A172 (cell line): ENCODE measurements at places on chromosomes 13 and 19.

DNA sequence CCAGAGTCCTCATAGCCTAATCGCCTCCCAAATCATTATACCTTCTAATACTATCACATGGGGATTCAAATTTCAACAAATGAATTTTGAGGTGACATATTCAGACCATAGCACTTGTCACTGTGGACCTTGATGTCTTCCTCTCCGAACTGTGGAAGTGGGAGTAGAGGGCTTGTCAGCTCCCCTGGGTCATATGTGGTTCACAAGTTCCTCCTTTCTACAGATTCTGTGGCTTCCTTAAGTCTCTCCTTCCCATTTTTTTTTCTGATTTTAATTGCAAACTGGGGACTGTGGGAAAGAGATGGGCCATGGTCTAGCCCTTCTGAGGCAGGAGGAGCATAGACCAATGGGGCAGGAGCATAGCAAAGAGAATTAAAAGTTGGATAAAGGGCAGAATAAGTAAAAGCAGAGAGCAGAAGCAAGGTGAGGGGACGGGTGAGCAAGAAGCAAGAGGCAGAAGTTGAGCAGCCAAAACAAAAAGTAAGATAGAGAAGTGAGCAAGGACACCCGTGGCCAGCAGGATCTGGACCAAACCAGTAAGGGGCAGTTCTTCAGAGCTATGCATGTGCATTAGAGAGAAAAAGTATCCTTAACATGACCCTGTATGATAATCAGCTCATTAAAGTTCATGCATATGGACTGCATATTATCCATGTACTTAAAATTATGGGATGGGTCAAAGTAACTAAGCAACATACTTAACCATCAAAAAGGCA is 2.6 kb upstream of the SIGLEC7 start:
- no peak for DNase-seq

- no peak for DNase-seq
These were observed 95.0 kb downstream of the ARHGEF7 start for GRCh38 chr13:111210091-111210490.

- DNase-seq = peak; percentile 35
These were observed 6.7 kb downstream of the KHSRP start for GRCh38 chr19:6417713-6418561.

DNA sequence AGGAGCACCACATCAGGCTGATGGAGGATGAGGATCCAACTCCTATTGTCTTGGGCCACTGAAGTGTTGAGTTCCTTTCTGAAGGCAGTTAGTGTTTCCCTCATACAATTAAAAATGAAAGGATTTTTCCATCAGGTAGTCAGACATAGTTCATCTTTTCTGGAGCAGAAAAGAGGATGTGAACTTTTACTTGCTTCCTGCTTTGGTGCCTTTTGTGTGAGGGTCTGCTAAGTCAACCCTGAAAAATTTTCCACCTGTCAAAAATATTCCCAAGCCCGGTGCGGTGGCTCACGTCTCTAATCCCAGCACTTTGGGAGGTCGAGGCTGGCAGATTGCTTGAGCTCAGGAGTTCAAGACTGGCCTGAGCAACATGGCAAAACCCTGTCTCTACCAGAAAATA is 43.9 kb downstream of the RGCC start:
- DNase-seq = no peak

- no peak for DNase-seq
These were observed 38.2 kb upstream of the IGFL1 start for GRCh38 chr19:46191356-46191755.

DNA sequence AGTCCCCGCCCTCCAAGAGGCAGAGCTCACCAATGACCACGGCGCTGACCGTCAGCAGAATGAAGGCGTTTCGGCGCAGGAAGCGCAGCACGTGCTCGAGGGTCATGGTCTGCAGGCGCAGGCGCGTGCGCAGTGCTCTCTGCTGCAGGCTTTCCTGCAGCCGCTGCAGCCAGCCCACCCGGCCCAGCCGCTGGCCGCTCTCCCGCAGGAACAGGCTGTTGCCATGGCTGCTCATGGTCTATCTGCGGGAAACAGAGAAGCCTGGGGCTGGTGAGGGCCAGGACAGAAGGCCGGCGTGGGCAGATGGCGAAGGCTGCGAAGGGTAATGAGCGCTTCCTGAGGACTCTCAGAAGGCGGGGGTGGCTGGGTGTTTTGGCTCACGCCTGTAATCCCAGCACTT is 7.0 kb downstream of the SLC1A6 start:
- no peak for DNase-seq

DNA sequence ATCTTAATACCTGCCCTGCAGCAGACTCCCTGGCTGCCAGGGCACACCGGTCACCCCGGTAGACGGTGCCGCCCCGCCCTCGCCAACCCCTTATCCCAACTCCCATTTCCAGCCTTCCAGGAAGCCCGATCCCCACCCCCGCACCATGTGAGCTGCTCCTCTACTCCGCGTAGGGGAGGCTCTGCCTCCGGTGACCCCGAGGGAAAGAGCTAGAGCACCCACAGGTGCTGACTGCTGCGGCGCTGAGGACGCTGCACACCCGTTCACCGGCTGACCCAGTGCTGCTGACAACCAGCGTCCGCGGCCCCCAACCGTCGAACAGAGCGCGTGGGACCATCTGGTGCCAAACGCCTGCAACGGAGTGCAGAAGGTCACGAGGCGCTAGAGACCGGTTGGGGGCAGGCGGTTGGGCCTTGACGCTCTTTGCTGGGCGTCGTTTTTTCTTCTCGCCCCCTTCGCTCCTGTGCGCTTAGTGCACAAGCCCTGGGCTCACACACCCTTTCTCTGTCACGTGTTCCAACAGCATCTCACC is 59.6 kb upstream of the ZNF599 start:
- DNase-seq = no peak

- no peak for DNase-seq
These were observed 520.1 kb upstream of the NBEA start for GRCh38 chr13:34421858-34422475.

DNA sequence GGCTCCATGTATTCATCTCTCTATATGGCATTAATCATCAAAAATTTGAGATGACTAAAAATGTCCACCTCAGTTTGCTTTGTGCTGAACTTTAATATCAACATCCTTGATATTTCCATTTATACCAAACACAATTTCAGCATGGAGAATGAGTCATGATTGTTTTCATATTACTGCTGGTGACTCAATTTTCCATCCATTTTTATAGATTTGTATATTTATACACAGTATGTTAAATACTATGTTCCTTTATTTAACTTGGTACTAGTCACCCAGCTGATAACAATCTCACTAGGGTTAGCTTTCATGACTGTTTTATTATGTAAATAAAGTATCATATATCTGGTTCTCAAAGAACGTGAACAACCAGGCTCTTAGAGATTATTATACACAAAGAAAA is 1255.1 kb downstream of the SLITRK1 start:
- DNase-seq = no peak

DNA sequence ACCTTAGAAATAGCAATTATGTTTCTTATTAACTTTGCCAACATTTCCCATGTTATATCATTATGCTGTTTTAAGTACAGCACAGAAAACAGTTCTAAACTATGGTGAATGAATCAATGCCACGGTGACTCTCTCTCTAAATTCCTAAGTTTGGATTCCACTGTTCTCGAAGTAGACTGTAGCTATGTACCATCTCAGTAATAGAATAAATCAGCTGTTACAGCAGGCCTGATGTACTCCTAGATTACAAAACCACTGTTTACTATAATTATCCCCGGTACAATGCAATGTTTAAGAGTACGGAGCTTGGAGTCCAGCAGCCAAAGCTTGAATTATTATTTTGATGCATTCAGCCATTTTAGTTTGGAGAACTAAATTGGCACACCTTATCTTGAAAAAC is 476.3 kb upstream of the SLITRK1 start:
- DNase-seq = no peak

- DNase-seq = no peak
These were observed 48.6 kb downstream of the PIN1 start for GRCh38 chr19:9883764-9884163.

DNA sequence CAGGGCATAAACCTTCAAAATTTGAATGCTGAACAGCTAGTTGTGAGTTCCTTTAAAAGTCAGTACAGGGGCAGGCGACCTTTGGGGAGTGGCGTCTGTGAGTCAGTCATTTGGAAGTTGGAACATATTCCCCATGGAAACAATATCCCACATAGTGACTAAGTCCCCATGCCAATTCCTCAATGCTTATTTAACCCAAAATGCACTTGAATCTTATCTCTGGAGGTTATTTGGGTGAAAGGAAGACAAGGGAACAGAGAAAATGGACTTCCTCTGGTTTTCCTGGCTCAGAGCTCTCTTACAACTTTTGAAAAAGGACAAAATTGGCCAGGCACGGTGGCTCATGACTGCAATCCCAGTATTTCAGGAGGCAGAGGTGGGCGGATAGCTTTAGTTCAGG is 479.2 kb upstream of the NBEA start:
- DNase-seq = peak; percentile 85

- peak; percentile 70 for DNase-seq
These were observed 34.4 kb upstream of the NANOS3 start for GRCh38 chr19:13842291-13843103.

DNA sequence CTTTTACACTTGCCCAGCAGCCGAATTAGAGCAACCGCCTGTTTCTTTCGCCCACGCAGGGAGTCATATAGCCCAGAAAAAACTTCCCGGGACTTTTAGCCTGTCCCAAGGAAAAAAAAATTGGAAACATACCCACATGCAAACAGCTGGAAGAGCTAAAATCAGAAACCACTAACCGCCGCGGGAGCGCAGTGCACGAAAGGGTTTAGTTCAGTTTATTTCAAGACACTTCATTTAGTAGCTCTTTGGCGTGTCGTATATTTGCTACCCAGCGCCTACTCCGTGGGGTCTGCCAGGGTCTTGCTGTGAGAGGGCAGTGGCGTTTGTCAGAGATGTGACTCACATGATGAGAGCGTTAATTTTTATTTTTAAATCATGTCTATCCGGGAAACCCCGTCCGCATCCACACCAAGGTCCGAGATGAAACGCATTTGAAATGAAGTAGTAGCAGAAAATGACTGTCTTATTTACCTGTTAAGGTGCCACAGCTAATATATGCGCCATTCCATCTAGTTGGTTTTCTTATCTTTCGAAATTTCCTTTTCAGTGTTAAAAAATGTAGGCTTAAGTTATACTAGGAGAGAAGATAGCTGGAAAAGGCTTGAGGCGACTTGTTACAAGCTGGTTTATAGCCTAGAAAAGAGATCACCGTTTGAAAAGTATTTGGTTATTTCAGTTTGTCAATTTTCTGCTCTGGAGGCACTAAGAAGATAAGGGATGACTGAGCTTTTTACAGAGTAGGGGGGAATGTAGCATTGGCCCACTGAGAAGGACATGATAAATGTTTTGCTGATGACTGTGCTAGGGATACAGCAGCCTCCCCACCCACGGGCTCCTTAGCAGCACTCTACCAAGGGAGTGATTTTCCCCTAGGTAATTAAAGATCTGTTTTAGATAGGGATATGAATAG is 1.7 kb downstream of the KLF5 start:
- peak; percentile 41 for DNase-seq

DNA sequence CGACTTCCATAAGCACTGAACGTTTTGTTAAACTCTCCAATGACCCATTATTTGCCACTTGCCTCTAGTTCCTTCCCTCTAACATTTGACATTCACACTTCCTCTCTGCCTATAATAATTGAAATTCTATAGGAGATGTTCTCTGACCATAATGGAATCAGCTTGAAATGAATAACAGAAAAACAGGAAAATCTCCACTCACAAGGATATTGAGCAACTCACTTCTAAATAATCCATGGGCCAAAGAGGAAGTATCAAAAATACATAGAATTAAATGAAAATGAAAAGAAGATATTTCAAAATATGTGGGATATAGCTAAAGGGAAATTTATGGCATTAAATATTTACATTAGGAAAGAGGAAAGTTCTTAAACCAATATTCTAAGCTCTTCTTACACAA is 3.4 kb upstream of the FCGBP start:
- no peak for DNase-seq

DNA sequence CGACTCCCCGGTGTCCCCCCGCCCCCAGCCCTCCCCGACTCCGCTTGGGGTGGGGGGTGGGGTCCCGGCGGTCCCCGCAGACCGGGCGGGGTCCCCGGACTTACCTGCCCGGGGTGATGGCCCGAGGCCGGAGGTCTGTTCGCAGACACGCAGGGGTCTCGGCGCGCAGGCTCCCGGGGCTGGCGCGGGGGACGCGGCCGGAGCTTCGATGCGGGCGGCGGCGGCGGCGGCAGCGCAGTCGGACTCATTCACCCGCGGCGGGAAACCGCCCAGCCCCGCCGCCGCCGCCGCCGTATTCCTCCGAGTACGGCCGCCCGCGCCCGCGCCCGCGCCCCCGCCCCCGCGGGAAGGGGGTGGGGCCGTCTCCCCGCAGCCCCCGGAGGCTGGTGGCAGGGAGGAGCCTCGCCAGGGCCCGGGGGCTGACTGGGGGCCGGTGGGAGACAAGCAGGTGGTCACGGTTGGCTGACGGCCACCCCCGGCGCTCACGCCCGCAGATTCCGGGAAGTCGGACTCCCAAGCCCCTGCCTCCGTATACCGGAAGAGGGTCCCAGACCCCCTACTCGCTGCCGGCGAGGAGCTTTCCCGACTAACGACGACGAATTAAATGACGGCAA is at the start of gene C2CD4C:
TSS of gene C2CD4C (minus strand) at position 246 of the 614 bp plus-strand sequence. CDS start 786 bp downstream, outside the sequence.
- DNase-seq = no peak

GRCh38 chr13:72853000-72853399 is 71.1 kb downstream of the PIBF1 start:
- DNase-seq = no peak

- no peak for DNase-seq
These were observed 725 bp downstream of the ZNF682 start for GRCh38 chr19:20038358-20039202.

DNA sequence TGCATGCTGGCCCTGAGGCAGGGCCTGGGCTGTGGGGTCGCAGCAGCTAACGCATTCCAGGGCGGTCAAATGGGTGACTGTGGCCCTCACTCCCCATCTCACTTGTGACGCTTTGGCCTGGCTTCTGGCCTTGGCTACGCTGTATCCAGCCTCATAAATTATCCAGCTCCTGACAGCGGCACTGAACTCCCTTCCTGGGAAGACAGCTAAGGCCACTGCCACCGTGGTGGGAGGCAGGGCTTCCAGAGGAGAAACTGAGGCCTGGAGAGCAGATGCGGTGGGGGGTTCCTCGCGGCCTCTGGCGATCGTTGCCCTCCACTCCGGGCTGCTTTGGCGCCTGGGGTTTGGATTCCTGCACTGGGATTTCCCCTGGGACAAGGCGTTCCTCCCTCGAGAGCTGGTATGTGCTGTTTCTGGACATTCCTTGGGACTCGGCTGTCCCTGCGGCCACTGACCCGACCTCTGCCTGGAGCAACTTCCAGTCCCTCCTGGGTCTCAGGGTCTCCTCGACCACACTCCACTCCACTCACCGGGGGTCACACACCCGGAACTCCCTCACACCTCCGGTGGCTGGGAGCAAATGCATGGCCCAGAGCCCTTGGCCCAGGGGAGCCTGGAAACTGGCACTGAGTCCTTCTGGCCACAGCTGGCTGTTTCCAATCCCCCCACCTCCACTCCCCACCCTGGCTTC is 3.4 kb downstream of the TBXA2R start:
- DNase-seq = peak; percentile 55

GRCh38 chr13:28394422-28394821 is 100.5 kb downstream of the FLT1 start:
- no peak for DNase-seq

GRCh38 chr19:56156768-56157167 is 15.7 kb downstream of the ZNF444 start:
- no peak for DNase-seq
